ENCODE measurements at places on chromosomes 1 and 21.
A peak's percentile ranks its signal among the peaks of the same experiment; 100 is the strongest.

DNA sequence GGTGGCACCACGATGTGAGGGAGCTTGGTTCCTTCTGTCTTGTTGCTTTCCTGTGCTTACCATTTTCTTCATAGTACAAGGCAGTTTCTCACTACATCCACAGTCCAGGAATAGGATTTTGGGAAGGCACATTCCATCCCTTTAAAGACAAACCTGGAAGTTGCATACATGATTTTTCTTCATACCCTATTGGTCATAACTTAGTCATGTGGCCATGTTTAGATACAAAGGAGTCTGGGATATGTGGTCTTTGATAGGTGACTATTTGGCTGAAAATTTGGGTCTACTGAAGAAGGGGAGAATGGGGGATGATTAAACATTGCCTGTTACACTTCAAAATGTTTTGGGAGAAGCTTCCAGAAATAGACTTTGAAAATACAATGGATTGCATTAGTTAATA, 7.0 kb downstream of the DYRK1A start:
- H3K4me1 ChIP-seq, result peaks cover 60% of the 10 kb centered on the region
- no peak for DNase-seq
- no peaks in the 10 kb centered on the region for H3K27me3 ChIP-seq

DNA sequence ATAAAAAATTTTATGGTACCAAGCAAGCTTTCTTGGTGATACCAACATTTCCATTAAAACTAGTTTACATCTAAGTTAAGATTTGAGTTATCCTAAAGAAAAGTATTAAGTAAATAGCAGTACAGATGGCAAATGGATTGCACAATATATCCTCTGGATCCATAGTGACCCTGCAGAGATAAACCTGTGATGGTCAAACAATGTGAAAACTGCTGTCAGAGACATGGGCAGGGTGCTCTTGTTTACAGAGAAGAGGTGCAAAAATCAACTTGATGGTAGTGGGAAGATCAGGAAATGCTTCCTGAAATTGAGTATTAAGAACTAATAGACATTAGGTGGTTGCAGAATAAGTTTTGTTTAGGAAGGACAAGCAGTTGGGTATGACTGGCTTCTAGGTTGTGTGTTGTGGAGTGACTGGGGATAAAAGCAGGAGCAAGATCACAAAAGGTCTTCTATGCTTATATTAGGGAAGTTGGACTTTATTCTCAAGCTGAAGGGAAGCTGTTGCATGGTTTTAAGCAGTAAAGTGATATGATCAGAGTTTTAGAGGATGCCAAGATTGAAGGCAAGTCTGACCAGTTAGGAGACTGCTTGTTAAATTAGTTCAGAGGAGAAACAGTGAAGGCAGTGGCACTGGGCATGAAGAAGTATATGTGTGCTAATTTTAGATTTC, 9.9 kb downstream of the TTC3 start:
- H3K36me3 ChIP-seq, result no peaks in the 10 kb centered on the region
- DNase-seq, result no peak
- H3K4me1 ChIP-seq, result no peaks in the 10 kb centered on the region
- H3K4me3 ChIP-seq, result no peak overlapping the region
- no peak overlapping the region for H3K27ac ChIP-seq

DNA sequence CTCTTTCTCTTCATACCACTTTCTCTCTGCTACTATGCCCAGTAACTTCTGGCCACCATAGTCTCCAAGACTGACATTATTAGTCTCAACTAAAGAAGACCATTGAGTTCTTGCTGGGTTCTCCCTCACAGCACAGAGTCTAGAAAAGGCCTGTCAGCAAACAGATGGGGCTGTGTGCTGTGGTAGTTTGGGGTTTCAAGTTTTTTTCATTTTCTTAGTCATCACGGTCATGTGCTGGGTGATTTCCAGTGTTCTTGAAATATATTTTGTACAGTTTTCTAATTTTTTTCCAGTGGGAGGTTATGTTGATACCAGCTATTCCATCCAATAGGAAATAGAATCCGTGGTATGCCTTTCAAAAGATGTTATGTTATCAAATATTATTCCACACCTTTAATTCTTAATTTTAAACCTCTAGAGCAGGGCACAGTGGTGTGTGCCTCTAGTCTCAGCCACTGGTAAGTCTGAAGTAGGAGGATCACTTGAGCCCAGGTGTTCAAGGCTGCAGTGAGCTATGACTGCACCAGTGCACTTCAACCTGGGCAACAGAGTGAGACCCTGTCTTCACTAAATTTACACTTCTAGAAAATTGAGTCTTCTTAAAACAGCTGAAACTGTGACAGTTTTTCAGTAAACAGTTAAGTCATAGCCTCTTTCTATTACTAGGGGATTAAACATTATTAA, 8.3 kb downstream of the CFHR2 start:
- no peak for DNase-seq
- no peaks in the 10 kb centered on the region for H3K4me1 ChIP-seq
- no peak overlapping the region for H3K27ac ChIP-seq
- H3K36me3 ChIP-seq, result no peaks in the 10 kb centered on the region
- no peak overlapping the region for H3K4me3 ChIP-seq
- H3K27me3 ChIP-seq, result no peaks in the 10 kb centered on the region

DNA sequence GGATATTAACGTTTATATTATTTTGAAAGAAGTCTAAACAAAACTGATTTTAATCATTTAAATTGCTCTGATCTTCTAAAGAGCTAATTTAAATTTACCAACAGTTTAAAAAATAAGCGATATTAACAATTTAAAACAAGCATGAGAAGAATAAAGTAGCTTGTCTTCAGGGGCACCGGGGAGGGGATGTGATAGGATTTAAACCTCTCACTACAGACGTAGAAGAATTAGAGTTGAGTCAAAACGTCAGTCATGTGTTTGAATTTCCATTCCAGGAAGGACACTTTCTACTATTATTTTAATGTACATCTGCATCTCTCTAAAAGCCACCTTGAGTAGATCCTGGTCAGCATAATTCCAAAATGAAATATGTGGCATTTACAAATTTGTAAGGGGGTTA, 58.2 kb upstream of the TPTE start:
- no peaks in the 10 kb centered on the region for H3K27me3 ChIP-seq
- no peaks in the 10 kb centered on the region for H3K36me3 ChIP-seq
- DNase-seq, result no peak

DNA sequence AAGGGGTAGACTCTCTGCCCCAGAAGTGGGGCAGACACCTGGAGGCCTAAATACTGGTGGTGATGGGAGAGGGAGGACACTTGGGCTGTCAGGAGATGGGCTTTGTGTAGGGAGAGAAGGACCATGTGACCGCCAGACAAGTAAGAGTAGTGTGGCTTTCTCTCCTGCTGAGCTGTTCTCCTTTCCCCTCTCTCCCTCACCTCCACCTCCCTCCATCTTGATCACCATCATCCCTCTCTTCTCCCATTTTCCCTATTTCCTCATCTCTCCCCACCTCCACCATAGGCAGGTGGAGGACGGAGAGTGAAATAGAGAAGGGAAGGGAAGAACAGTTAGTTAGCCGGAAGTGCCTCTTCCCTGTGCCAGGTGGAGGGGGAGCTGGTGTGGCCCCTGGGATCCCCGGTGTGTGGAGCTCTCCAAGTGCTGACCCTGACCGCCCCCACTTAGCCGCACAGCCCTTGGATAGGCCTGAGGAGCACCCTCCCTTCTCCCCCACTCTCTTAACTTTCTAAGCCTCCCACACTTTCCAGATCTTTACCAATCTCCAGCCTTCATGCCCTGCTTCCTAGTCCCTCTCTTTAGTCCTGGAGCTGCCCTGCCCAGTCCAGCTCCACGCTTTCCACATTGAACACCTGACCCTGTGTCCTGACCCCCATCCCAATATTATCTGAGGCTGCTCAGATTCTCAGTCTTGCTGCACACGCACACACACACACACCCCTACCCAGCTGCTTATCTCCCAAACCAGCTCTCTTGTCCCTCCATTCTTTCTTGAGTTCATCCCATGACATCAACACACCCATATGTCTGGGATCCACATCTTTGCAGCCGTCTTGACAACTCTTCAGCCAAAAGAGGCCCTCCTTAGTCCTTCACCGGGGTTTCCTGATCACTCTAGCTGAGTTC, 1.5 kb downstream of the CELF3 start:
- no peak for DNase-seq
- no peaks in the 10 kb centered on the region for H3K36me3 ChIP-seq
- no peak overlapping the region for H3K27ac ChIP-seq
- peaks cover 42% of the 10 kb centered on the region for H3K27me3 ChIP-seq
- H3K4me1 ChIP-seq, result peaks cover 10% of the 10 kb centered on the region
- H3K4me3 ChIP-seq, result no peak overlapping the region

- DNase-seq, result no peak
- no peaks in the 10 kb centered on the region for H3K27me3 ChIP-seq
- H3K36me3 ChIP-seq, result peaks cover 5% of the 10 kb centered on the region
These were observed 23.1 kb downstream of the NPHP4 start for GRCh38 chr1:5969168-5969567.

DNA sequence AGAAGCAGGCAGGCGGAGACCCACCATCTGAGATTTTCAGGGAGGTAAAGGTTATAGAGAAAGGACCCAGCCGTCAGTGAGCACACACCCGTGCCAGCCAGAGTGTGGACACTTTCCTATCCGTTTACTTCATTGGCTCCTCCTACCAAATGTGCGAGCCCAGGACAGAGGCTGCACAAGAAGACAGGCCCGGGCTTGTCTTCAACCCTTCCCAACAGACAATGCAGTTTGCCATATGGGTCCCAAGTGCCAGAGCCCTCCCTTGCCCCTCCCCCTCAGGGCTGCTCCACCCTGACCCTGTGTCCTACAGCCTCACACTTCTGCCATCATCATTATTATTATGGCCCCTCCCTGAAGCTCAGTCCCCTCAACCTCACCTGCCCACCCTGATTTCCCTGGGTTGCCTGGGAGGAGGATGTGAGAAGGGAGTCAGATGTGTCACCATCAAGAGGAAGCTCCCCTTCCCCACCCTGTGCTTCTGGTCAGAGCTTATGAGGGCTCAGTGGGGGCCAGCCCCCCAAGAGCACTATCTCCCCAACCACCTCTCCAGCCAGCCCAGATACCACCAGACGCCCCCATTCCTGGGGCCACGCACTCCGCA, 9.4 kb downstream of the LAPTM5 start:
- peaks cover 27% of the 10 kb centered on the region for H3K4me1 ChIP-seq
- H3K4me3 ChIP-seq, result no peak overlapping the region
- H3K36me3 ChIP-seq, result no peaks in the 10 kb centered on the region
- H3K27me3 ChIP-seq, result no peaks in the 10 kb centered on the region
- no peak for DNase-seq
- peak overlapping the region; percentile 37 for H3K27ac ChIP-seq

GRCh38 chr1:157367091-157367739, 185.1 kb downstream of the FCRL5 start:
- H3K27me3 ChIP-seq, result no peaks in the 10 kb centered on the region
- DNase-seq, result no peak
- no peaks in the 10 kb centered on the region for H3K4me1 ChIP-seq
- no peak overlapping the region for H3K27ac ChIP-seq

DNA sequence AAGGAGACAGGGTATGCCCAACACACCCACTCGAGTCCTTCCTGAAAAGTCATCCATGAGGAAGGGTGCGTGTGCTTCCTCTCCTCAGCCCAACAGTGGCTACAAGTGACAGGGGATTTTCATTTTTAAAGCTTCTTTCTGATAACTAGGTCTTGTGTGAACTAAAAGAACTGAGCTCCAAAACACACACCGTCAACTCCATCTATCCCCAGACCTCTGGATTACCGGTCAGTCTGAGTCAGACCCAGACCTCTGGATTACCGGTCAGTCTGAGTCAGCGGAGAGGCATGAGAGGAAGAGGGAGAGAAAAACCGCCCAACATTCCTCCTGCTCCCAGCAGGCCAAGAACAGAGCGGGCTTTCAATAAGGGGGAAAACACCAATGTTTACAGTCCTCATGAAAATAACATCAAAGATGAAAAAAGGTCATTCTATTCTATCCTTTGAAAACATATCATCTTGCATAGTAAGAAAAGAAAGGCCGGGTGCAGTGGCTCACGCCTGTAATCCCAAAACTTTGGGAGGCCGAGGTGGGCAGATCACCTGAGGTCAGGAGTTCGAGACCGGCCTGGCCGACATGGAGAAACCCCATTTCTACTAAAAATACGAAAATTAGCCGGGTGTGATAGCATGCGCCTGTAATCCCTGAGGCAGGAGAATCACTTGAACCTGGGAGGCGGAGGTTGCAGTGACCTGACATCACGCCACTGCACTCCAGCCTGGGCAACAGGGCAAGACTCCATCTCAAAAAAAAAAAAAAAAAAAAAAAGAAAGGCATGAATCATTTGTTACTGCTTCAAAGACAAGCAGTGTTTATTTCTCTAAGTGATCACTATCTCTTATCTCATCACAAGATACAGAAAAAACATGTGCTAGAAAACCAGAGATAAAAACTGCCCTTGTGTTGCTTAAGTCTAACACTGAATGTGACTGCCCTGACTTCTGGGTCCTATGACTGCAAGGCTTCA, 3.4 kb downstream of the PTTG1IP start:
- peaks cover 4% of the 10 kb centered on the region for H3K36me3 ChIP-seq
- H3K4me3 ChIP-seq, result no peak overlapping the region
- peaks cover 44% of the 10 kb centered on the region for H3K4me1 ChIP-seq

DNA sequence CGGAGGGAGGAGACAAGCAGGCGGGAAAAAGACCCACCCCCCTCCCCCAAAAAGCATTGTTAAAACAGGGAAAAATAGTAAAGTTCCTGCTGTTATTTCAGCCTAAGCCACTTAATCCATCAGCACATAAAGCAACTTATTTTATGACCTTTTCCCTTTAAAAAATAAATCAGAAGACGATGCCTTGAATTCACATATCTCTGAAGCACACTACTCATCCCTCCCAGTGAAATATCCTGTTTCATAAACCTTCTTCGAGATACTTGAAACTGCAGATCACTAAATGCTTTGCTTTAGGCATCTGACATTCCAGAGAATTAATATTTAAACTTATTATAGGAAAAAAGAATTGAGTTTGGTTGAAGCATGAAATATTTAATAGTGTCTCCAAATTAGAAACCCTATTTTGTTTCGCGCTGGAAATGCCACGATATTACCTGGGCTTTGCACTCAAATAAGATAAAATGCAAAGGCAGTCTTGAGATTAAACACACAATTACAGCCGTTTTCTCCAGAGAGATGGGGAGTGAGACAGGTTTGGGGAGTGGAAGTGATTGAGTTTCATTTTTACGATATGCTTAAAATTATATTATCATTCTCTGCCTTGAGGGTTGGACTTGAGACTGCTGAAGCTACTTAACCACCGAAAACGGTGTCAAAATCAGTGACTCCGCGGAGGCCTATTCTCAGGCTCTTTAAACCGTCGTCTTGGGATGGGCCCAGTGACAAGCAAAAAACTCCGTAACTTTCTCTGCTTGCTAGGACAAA, 9.3 kb downstream of the GLIS1 start:
- no peak overlapping the region for H3K27ac ChIP-seq
- DNase-seq, result no peak
- H3K27me3 ChIP-seq, result peaks cover 15% of the 10 kb centered on the region
- no peaks in the 10 kb centered on the region for H3K36me3 ChIP-seq

DNA sequence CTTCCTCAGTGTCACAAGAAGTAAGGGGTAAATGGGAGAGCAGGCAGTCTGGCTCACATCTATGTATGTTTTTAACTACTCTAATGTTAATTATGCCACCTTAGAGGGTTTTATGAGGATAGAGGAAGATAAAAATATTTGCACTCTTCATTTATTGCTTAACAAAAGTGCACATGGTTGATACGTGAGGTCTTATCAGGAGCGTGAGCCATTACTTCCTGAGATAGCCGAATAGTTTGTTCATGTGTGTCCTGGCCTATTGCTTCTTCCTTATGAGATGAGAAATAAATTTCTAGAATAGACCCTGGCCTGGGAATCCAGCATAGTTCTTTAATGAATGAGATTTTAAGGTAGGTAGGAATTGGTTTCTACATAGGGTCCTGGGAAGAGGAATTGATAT, 471.1 kb upstream of the B3GALT2 start:
- no peak for DNase-seq
- no peak overlapping the region for H3K27ac ChIP-seq
- H3K4me3 ChIP-seq, result no peak overlapping the region
- no peaks in the 10 kb centered on the region for H3K27me3 ChIP-seq
- H3K36me3 ChIP-seq, result no peaks in the 10 kb centered on the region
- no peaks in the 10 kb centered on the region for H3K4me1 ChIP-seq

Data from keratinocyte (primary cell).